ENCODE measurements at places on chromosomes 3 and 15.

DNA sequence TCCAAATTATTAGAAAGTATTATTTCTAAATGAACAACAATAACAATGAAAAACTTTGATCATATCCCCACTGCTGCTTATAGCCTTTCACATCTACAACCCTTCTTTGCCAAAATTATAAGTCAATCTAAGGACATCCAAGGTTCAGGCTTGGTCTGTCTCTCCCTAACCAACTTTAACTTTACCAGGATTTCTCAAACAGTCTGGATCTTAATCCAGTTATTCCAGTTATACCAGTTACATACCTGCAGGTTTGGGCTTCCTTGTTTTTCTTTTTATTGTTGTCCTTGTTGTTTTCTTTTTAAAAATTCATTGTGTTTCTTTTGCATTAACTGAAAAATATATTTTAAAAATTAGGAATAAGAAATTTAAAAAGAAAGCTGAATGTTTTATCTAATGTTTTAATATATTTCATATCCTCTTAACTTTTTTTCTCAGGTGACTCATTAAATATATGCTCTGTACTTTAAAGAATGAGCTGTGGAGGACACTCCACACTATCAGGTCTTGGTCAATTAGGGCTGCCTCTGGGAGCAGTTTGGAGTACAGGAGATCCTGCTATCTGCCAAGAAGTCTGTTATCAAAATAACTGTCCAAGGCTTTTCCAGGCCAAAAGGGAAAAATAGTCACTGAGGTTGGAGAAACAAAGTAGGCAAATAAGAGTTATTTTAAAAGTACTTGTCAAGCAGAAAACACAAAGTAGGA lies 421.4 kb downstream of the EPHA6 start:
- DNase-seq: no peak

DNA sequence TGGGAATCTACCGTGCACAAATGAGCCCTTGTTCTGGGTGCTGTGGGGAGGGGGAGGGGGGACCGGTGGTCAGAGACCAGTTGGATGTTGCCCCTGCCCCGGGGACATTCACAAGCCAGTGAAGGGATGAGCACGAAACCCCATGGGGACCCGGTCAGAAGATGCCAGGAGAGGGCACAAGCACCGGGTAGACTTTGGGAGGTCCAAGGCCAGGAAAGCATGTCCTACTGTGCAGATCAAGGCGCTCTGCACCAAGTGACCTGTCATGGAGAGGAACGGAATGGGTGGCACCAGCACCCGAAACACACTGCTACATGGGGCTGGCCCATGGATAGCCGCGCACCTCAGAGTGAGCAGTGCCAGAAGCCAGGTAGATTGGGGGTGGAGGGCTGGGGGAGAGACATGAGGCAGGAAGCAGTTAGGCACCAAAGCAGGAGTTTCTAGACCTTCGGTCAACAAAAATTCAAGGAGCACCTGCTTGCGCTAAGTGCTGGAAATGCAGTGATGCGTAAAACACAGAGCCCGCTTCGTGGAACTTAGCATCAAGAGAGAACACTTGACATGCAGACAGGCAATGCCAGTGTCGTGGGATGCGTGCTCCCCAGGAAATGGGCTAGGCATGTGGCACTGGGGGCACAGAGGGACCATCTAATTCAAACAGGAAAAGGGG lies 99.1 kb downstream of the CPN2 start:
- no peak for DNase-seq

GRCh38 chr3:10255835-10256234 lies 7.6 kb downstream of the TATDN2 start:
- no peak for DNase-seq

- no peak for DNase-seq
Measured at GRCh38 chr3:30081904-30082303, 524.5 kb upstream of the TGFBR2 start.

- no peak for DNase-seq
Measured at GRCh38 chr3:106710596-106710995, 666.6 kb upstream of the CCDC54 start.
